ENCODE measurements at places on chromosomes 11 and 22.

DNA sequence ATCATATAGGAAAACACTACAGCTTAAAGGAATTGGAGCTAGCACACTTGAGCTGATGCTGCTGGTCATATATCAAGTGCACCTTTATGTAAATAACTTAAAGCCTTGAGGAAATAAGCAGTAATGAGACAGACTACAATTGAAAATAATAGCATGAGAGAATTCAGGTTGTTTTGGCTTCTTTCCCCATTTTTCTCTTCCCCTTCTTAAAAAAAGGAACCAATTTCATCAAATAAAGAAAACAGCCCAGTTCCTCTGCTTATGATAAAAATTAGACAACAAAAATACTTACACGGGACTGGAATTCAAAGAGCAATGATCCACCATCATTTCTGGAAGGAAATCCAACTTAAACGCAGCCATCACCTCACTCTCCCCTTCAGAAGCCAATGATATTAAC, 50.2 kb upstream of the RAPSN start:
- DNase-seq = no peak

GRCh38 chr11:70631624-70632047, 233.3 kb downstream of the CTTN start:
- DNase-seq = no peak

GRCh38 chr11:66547662-66548009, 933 bp downstream of the ACTN3 start:
- no peak for DNase-seq

DNA sequence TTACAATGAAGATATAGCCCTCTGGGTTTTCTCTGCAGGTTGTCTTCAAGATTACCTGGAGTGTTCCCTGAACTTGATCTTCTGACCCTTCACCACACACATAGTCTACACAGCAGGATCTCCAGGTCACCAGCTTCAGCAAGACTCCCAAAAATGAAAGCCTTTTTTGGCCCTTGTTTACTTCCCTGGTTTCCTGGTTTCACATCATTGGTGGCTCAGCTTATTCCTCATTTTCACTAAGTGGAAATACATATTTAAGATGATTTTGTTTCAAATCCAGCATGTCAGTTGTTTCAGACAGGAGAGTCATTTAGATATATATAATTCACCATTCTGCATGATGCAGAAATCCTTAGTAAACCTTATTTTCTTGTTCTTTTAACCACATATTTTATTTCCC, 41.6 kb upstream of the MPEG1 start:
- no peak for DNase-seq

GRCh38 chr11:79461666-79462645, 21.1 kb upstream of the TENM4 start:
- DNase-seq = no peak

DNA sequence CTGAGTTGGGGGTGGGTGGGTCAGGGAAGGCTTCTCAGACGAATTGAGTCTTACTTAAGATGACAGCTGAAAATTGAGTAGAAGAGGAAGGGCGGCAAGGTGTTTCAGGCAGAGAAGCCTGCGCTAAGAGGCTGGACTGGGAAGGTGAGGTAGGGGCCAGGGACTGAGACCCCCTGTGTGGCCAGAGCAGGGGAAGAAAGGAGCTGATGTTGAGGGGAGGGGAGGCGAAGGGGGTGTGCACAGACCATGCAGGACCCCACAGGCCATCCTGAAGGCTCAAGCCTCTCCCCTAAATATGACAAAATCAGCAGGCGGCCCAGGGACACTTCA, 40.6 kb upstream of the CREB3L1 start:
- DNase-seq = no peak

DNA sequence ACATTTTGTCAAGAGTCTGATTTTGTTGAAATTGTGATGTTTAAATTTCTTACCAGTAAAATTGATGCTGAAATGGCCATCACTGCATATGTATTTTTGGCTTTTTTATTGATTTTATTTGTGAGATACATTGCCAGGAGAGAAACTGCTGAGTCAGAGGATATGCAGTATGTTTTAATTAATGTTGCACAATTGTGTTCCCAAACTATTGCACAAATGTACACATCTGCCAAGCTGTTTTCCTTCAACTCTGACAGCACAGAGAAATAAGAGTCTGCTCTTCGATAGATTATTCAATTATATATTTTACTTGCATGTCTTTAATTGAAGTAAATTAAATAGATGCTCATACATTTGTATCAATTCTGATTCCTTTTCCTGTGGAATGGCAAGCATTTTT, 640.2 kb upstream of the LUZP2 start:
- no peak for DNase-seq

- no peak for DNase-seq
These were observed 76.9 kb downstream of the KCNJ1 start for GRCh38 chr11:128790196-128790595.

GRCh38 chr11:32888805-32889204, 3.8 kb upstream of the QSER1 start:
- no peak for DNase-seq

GRCh38 chr11:18536209-18536608, 9.5 kb upstream of the TSG101 start:
- no peak for DNase-seq

DNA sequence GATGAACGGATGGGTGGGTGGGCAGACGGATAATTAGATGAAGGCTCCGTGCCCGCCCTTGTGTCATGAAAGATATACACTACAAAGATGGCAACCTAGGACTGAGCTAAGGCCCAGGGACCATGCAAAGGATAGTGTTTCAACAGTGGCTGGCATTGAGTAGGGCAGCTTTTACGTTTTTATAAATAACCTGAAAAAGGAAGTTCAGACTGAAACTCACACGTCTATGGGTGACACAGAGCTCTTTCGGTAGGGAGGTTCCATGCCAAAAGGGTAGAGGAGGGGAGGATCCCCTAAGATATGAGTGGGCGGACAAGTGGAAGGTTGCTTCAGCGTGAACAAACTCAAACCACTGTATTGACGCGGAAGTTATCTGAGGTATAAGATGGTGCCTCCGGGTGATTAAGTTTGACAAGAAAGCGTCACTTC, 90.5 kb downstream of the UBASH3B start:
- DNase-seq = no peak

DNA sequence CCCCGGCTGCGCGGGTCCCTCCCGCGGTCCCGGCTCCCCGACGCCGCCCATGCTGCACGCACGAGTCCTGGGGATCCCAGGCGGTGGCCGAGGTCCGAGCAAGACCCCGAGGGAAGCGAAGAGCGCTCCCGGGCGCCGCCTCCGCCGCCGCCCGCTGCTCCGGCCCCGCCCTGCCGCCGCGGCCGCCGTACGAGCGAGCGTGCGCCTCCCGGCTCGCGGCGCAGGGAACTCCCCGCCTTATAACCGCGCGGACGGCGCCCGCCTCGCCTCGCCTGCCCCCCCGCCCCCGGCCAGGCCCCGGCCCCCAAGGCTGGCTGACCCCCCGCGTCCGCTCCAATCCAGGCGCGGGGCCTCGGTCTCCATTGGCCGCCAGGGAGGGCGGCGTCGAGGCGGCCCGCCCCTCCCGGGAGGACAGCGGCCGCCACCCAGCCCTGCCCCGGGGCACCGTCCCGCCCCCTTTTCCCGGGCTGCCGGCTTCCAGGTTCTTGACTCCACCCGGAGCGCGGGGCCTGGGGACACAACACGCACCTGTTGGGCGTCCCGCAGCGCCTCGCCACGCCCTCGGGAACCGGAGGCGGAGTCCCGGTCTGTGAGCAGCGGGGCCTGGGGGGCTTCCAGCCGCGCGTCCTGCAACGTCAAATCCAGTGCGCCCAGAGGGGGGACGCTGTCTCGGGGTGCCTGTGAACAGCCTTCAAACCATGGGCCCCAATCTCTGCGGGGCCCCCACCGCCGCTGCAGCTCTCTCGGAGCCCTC, at the start of gene FADS3:
FADS3 (minus strand) TSS at position 215 of the 754 bp plus-strand sequence; CDS start at position 51, 164 bp downstream.
- DNase-seq = peak; percentile 24

GRCh38 chr11:120710354-120711131, 199.0 kb downstream of the GRIK4 start:
- DNase-seq = no peak

GRCh38 chr11:63855975-63856374, 17.1 kb downstream of the MARK2 start:
- peak; percentile 50 for DNase-seq

DNA sequence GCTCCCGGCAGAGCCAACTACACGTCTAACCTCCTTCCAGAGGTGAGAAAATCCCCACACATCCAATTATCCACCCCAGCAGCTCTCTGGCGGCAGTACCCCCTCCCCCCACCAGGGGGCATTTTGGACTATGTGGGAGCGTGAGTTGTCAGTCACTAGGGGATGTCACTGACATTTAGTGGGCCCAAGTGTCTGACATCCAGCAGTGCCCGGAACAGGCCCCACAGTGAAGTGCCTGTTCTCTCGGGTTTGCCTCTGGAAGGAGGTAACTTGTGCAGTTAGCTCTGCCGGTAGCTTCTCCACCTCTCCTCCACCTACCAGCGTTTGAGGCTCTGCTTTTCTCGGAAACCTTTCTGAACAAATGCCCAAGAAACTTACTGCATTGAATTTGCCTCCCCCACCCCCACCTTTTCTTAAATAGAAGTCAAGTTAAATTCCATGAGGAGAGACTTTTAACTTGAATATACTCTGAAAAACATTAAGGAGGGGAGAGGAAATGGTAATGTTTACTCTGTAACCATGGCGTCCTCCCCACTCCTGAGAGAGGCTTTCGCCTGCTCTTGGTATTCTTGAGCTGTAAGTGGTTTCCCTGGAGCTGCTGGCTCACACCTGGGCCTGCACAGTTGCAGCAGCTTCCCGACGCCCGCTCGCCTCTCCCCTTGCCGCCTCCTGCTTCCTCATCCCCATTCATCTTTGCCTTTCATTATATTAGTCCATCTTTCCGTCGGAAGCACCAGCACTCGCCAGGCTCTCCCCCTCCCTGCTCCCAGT, 112.8 kb downstream of the WNT7B start:
- peak; percentile 65 for DNase-seq

- no peak for DNase-seq
These were observed 139.1 kb upstream of the BDNF start for GRCh38 chr11:27839226-27839913.

DNA sequence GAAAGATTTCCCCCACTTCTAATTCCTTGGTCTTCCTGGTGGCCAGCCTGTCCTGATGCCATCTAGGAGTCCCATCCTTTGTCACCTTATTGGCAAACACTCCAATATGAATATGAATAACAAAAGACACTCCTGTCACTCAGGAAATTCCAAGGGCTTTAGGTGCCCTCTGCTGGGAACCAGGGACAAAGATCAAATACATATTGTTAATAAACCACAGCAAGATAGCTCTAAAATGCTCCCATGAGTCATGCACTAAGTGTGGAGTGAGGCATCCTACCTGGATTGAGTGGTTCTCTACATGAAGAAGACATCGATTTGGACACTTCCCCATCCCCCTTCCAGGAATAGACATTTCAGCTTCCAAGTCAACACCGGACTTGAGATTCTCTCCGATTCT, 823.6 kb downstream of the TBC1D22A start:
- no peak for DNase-seq

DNA sequence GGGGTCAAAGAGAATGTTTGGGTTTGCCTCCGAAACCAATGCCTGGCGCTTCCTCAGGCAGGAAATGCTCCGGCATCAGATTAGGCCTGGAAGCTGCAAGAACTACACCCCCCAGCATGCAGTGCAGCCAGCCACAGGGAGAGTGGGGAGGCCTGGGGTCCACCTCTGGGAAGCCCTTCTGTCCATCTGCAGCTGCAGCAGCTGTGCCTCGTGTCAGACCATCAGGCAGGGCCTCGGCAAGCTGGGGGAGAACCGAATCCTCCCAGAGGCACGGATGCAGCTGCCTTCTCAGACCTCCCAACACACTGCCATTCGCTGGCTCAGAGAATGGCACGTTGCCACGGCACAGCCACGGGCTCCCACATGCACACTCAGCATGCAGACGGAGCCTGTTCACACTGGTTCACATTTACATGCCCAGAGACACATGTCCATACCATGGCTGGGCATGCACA, 57.4 kb downstream of the NECTIN1 start:
- no peak for DNase-seq

GRCh38 chr11:128022761-128023160, 564.6 kb downstream of the ETS1 start:
- DNase-seq = no peak

DNA sequence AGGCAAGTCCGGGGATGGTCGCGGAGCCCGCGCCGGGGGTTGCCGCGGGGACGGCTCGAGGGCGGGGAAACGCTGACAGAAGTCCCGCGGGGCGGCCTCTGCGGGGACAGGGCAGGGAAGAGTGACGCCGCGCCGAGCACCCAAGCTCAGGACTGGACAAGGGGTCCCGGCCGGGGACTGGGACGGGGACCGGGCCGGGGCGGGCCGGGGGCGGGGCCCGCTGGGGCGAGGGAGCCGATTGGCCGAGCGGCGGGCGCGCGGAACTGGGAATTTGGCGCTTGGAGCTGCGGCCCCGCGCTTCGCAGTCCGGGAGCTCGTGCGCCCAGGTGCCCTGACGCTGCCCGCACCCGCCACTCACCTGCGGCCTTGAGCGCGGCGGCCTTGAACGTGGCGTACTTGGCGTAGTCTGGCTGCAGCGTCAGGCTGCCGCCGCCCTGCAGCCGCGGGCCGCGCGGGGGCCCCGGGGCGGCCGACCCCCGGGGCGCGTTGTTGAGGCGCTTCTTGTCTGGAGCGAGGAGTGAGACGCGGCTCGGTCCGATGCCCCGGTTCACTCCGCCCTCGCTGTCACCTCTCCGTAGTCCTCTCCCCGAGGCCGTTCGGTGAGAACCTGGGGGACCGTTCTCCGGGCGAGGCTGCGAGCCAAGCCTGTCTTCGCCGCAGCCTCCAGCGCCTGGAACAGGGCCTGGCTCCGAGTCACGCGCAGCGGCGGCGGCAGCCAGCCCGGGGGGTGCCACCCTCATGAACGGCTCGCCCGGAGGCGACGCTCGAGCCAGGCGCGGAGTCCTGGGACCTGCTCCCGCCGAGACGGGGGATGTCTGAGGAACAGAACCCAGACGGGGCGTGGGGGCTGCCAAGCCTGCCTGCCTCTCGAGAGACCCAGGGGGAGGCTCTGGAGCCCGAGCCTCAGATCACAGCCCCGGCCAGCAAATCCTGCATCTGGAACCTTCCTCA, 4.5 kb downstream of the SHISA8 start:
- DNase-seq = no peak

DNA sequence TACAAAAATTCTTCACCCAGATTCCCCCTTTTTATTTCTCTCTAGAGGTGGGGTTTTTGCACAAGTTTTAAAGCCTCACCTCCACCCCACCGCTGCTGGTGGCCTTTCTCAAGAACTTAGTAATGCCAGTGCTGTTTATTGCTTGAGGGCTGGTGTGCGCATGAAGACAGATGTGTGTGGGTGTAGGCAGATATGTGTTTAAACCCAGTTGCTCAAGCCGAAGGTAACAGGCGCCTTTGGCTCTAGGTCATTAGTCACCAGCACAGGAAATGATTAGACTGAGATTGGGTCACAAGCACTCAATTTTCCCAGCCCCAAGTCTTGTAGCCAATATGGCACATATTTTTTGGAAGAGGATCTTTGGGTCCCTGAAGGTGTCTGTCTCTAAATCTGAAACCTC, 2.7 kb upstream of the CLMP start:
- DNase-seq = no peak

DNA sequence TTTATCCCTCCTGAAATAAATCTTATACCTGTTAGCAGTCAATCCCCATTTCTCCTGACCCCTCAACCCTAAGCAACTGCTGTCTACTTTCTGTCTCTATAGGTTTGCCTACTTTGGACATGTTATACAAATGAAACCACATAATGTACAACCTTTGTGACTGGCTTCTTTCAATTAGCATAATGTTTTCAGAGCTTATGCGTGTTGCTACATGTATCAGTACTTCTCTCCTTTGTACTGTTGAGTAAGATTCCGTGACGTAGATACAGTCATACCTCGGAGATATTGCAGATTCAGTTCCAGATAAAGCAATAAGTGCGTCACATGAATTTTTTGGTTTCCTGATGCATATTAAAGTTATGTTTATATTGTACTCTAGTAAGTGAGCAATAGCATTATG, 127.3 kb downstream of the MORC2 start:
- peak; percentile 88 for DNase-seq

- DNase-seq = no peak
These were observed 71.2 kb downstream of the HSD17B12 start for GRCh38 chr11:43751726-43752125.

Measured in T-helper 2 cell (primary cell).